Lung (tissue), 17 donors: ENCODE measurements at places on chromosomes 1 and 21. TPM values are rescaled to one million over a fixed set of nuclear protein-coding genes. Genes with fewer than 3 reads are reported as not detected.

Gene FOXD2
- total RNA-seq = 0.09 TPM

Gene C8B
- total RNA-seq = 2.8 TPM

Gene GJB5
- 0.55 TPM for total RNA-seq

Gene TNFRSF18
- 4.0 TPM for total RNA-seq

Gene BLACAT1
- 0.55 TPM for total RNA-seq

Gene DONSON
- 6.0 TPM for total RNA-seq

Gene ACTN2
- 3.6 TPM for total RNA-seq

Gene TTC22
- total RNA-seq = 6.6 TPM
